Neural cell (in vitro differentiated cells): ENCODE measurements at places on chromosomes 5 and 9. TPM values are rescaled to one million over a fixed set of nuclear protein-coding genes. Genes with fewer than 3 reads are reported as not detected.

Gene CNTNAP3
- 5.4 and 7.6 TPM in 2 replicates for polyA plus RNA-seq

Gene PCDHB5
- polyA plus RNA-seq, result 4.5 and 4.7 TPM in 2 replicates

Gene RALGPS1
- polyA plus RNA-seq, result 37.1 and 38.9 TPM in 2 replicates

Gene ERCC8
- polyA plus RNA-seq, result 39.2 and 48.0 TPM in 2 replicates

Gene SPATA31C1
- not detected in 2 replicates for polyA plus RNA-seq

Gene C9orf50
- polyA plus RNA-seq, result not detected in 2 replicates

Gene FAM200C
- 21.6 and 22.6 TPM in 2 replicates for polyA plus RNA-seq

Gene ADCY2
- 1.9 and 10.7 TPM in 2 replicates for polyA plus RNA-seq

Gene PCDH1
- polyA plus RNA-seq, result 13.9 and 21.3 TPM in 2 replicates
